Stimulated activated CD4-positive, alpha-beta T cell treated with anti-CD3 and anti-CD28 coated beads, Interleukin-1b, Interleukin-23, amount 100 ng/mL, for 48 hours (primary cell): ENCODE measurements at places on chromosomes 3 and 15.

- no peak for DNase-seq
These were observed 22.7 kb downstream of the MRPL3 start for GRCh38 chr3:131480116-131480515.

DNA sequence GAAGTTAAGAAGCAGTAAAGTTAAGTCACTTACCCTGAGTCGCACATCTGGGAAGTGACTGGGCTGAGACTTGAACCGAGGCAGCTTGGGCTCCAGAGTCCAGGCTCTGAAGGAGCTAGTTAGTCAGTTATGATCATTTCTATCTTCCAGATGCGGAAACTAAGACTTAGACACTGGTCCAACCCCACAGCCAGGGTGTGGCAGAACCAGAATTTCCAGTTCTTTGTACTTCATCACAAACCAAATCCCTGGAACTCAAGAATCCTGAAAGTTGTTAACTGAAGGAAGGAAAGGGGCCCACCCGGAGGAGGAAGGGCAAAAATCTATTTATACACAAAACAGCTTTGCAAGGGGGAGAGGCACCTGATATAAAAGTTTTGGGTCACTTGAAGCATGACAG, 389.9 kb downstream of the SHQ1 start:
- DNase-seq, result no peak

DNA sequence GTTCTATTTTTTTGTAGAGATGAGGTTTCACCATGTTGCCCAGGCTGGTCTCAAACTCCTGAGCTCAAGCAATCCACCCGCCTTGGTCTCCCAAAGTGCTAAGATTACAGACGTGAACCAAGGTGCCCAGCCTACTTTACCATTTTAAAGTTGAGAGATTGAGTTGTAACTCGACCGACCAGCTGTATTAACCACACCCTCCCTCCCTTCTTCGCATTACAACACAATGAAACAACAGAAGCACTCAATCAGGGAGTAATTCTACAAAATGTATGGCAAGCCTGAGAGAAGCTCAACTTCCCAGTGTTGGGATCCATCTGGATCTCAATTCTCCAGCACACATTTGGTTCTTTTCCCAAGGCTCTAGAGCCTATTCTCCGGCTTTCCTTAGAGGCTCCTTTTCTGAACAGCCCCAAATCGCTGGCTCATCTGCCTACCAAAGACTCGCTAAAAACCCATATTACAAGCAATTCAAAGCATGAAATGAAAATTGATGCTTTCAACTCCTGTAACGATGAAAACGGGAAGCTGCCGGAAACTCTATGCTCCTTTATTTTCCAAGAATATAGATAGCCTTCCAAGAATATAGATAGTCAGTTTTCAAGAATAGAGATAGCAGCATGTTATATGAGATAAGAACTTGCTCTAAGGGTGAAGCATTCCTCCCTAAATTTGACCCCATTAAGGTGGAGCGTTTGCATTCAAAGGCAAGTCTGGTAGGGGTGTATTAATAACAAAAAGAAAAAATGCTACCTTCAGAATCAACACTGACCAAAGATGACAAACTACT, 450.9 kb downstream of the MAGI1 start:
- no peak for DNase-seq

GRCh38 chr3:174863488-174863887, 4.4 kb downstream of the NAALADL2 start:
- DNase-seq, result no peak

DNA sequence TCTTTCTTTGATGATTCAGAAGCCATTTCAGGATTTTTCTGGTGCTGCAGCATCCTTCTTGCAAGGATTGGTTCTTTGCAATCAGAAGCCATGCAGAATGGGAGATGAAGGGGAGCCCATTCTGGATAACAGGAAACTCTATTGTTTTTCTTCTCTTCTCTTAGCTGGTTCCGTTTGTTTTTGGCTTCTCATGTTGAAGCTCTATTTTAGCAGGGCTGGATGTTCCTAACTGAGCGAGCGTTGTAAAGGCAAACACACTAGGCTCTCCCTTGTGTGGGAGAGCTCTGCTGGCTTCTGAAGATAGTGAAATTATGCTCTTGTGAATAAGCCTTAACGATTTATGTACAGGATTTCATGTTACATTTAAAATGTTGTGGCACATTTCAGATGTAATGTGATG, 8.3 kb downstream of the CACNA1D start:
- DNase-seq, result no peak

- DNase-seq, result no peak
These were observed 11.9 kb upstream of the BLM start for GRCh38 chr15:90705212-90705611.

DNA sequence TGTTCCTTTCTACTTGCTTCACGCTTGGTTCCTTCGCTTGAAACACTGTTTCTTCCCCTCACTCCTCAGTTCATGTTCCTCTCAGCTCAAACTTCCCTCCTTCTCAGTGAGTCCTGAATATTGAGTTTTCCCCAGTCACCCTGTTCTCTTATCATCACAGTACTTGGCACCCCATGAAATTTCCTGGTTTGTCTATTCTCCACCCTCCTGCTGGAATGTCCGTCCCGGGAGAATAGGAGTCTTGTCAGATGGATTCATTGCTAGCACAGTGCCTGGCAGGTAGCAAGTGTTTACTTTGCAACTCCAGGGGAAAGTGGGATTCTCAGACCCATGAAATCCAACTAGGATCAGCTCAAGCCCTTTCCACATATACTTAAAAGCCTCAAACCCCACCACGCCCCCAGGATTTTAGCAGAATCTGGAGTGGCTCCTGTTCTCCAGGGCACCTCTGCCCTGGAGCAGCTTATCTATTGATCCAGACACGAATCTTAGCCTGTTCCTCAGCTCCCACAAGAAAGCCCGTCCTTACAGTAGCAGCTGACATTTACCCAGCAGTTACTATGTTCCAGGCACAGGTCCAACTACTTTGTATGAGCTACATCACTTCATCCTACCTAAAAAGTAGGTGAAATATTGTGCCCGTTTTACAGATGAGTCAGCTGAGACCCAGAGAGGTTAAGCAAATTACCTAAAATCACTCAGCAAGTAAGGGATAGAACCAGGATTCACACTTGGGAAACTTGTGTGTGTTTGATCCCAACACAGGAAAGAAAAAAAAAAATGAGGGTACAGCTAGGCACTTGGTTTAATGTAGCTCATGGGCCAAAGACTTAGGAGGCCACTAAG, 36.8 kb upstream of the MAP3K13 start:
- DNase-seq, result no peak

DNA sequence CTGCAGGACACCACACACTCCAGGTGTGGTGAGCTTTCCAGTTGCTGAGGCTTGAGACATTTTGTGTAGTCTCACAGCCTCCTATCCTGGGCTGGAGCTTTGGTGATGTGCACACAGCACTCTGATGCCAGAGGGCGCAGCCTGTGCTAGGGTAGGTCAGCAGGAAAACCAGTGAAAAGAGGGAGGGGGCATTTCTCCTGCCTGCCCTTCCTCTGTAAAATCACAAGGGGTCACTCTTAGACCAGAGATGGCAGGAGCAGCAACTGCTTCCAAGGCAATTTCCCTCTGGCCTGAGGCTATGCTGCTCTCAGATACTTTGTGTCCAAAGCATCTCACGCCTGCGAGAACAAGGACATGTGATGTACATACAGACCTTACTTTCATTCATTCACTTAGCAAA, 16.5 kb upstream of the MUSTN1 start:
- peak; percentile 25 for DNase-seq

DNA sequence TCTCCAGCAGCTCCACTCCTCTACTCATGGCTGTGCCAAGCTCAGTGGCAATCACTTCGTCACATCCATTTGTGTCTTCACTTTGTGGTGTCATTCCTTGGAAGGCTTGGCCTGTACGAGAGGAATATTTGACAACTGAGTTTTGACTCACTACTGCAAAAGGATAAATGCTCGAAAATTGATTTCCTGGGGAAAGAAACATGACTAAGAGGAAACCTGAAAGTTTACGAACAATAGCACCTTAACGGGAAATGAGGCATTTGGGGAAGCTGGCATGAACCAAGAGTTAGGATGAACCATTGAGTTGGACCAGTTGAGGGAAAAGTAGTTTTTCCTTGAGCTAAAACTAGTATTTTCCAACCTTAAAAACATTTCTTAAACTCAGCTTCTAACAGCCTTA, 74.2 kb upstream of the ABHD17C start:
- DNase-seq, result no peak

DNA sequence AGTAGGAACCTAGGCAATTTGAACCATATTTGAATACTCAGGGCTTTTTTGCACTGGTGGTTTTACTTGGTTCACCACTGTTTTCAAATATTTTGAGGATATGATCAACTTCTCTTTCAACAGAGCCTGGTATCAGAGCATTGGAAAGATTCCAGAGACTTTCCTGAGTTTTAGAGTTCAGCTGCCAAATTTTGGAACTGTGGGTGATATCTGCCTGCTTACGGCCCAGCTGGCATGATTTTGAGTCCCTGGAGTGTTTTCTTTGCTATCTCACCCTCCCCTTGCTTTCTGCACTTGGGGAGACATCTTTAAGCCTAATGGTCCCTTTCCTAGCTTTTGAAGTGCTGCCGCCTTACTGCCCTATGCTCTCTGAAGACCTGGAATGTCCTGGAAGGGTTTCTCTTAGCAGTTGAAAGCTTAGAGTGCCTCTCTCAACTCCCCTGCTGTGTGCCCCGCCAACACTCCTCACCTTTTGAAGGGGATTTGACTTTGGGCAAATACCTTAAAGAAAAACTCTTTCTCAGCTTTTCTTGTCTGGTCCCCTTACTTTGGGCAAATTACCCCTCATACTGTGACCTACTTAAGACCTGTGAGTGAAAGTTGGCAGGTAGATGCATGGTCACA, 539.1 kb downstream of the MFSD1 start:
- DNase-seq, result no peak

GRCh38 chr15:100918034-100918689, 995 bp upstream of the LRRK1 start:
- peak; percentile 71 for DNase-seq

GRCh38 chr3:11640009-11640673, 3.6 kb downstream of the VGLL4 start:
- no peak for DNase-seq

DNA sequence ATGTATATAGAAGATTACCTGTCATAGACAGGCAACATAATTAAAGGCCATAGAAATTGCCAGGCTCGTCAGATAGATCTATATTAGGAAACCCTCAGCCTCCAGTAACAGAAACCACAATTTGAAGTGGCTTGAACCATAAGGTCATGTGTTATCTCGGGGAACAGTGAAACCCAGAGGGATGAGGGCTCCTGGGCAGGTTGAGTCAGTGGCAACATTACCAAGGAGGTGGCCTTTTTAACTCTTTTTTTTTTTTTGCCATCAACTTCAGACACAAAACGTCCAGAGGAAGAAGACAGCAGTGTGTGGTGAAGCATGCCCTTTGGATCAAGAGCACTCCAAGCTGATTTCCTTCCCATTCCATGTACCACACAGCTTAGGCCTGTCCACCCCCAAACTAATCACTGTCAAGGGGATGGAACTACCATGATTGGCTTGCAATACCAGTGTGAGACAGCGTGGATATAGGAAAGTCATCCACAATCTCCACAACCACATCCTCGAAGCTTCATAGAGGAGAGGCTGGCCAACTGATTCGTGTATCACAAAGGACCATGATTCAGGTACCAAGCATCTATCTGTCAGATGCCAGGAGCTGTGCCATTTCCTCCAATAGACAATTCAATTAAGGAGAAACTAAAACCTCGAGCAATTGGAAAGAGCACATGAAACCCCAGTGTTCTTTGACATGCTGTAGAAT, 999 bp upstream of the KIF7 start:
- DNase-seq, result no peak

GRCh38 chr15:25875566-25875965, 12.4 kb upstream of the ATP10A start:
- no peak for DNase-seq

DNA sequence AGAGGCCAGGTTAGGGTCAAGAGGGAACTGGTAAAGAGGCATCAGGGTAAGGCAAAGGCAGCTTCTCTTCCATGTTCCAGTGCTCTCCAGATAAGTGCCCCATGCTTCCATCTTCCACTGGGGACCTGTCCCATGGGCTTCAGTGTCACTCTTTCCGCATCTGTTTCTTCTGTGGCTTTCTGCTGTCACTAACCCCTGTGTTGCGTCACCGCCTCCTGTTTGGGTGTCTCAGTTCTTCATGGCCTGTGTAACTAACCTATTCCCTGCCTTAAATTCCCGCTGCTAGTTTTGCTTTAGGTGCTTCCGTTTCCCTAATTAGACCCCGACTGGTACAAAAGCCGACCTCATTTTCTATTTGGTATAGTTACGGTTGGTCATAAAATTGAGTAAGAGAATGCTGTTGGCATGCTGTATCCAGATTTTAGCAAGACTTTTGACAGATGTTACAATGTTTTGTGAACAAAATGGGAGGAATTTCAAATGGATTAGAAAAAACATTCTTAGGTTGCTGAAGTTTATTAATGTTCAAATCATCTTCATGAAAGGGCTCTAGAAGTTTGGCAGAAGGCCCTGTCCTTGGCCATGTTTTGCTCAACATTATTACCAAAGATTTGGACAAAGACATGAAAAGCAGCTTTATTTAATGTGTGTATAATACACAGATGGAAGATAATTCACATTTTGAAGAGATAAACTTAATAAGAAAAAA, 245.3 kb downstream of the BBX start:
- no peak for DNase-seq

- DNase-seq, result peak; percentile 31
These were observed 611 bp downstream of the PIAS1 start for GRCh38 chr15:68054628-68055223.

DNA sequence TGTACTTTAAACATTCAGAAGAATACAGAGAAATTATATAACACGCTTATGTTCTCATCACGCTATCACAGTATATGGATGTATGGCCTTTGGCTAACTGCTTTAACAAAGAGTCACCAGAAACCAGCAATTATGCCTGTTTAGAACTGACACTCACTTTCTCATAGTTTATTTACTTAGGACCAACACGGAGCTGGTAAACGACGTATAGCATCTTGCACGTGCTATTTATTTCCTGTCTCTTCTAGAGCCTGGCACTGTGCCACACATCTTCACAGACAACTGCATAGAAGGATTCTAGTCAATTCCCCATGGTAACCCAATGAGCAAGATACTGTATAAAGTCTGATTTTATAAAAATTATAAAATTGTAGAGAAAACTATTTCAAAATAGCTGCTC, 43.6 kb downstream of the TBC1D2B start:
- DNase-seq, result no peak
